ENCODE measurements at places on chromosomes 3 and 15.

GRCh38 chr15:85024509-85025336, 43.1 kb downstream of the PDE8A start:
- DNase-seq = no peak

DNA sequence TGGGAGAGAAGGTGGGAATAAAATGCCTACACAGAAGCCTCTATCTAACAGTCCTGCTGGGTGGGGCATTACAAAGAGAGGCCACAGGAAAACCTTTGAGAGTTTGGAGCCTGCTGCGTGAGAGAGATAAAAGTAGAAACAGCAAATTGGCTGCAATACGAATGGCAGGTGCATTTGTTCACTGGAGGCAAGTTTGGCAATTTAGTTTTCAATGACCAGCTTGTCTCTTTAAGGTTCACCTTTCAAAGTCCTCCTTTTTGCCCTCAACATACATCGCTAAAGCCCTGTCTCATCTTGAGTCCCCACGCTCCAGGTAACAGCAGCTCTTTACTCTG, 405.7 kb downstream of the LSAMP start:
- no peak for DNase-seq

- DNase-seq = no peak
Measured at GRCh38 chr3:178982137-178982536, 89.5 kb downstream of the ZMAT3 start.

GRCh38 chr3:11288021-11288491, 15.9 kb downstream of the ATG7 start:
- DNase-seq = no peak

DNA sequence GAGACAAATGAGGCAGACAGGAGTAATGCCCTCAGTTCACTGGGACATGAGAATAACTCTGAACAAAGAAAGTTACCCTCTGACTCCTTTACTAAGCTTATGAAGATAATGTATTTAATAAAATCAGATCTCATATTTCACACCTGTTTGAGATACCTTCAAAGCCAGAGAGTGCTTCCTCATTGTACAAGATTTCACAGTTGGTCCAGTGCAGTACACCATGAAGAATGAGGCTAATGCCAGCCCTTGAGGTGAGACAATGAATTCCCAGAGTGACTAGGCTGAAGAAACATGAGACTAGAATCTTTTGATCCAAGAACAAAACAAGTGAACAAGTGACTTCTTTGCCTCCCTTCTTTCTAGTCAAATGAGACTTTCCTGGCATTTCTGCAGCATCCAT, 1133.8 kb downstream of the TUSC7 start:
- no peak for DNase-seq

DNA sequence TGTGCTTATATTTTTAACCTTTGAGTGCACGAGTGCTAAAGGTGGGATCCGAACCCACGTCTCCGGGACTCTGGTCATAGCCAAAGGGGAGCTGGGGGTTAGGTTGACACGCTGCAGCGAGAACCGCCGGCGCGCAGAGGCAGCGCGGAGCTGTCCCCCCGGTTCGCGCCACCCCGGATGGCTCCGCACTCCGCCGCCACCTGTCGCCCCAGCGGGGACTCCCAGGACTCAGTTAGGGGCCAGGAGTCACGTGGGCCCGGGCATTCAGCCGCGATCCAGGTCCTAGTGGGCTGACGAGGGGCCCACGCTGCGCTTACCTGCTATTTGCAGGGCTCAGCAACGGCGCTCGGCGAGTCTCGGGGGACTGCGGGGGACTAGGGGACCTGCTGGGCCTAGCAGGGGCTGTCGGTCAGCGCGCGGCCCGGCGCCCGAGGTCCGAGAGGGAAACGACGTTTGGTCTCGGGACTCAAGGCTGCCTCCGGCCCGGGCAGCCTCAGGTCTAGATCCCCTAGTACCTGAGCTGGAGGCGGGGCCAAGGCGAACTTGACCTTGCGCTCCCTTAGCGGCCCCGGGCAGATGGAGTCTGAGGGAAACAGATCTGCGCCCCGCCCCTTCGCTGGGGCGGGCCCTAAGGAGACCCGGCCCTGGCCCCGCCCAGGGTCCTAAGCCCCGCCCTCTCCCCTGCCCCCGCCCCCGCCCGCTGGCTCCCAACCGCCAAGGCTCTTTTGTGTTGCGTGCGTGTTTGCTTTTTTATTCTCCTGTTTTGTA, at the start of gene NMNAT3:
TSS of gene NMNAT3 (minus strand) at position 585 of the 768 bp plus-strand sequence. CDS start 50,248 bp downstream, outside the sequence.
- DNase-seq = no peak

- DNase-seq = no peak
Measured at GRCh38 chr3:119470866-119471265, 2.1 kb downstream of the POGLUT1 start.

GRCh38 chr3:43388915-43389314, 102.6 kb downstream of the SNRK start:
- no peak for DNase-seq

DNA sequence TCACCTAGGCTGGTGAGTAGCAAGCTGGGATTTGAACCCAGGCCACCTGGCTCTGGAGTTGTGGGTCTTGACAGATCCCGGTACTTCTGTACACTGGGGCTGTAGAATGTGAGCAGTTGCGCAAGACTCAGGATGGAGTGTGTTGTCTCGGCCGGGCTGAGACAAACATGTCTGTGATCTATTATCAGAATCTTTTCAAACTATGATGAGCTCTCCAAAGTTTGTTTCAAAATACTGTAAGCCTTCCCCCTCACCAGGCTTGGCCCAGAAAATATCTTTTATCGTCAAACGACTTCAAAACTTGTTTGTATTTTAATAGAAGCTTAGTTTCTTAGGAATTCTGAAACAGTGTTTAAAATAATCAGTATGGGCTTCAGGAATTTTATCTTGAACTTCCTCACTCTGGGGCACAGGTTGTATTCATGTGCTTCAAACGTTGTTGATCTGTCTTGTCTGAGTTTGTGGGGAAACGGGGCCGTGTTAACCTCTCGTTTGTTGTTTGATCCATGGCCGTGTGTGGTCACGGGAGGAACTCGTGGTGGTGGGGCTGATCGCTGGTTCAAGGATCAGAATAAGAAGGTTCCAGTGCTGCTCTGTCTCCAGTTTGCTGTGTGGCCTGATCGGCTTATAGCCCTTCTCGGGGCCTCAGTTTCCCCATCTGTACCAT, 40.3 kb upstream of the TFRC start:
- DNase-seq = peak; percentile 48

- no peak for DNase-seq
Measured at GRCh38 chr15:45550436-45550835, 27.9 kb upstream of the SLC30A4 start.

DNA sequence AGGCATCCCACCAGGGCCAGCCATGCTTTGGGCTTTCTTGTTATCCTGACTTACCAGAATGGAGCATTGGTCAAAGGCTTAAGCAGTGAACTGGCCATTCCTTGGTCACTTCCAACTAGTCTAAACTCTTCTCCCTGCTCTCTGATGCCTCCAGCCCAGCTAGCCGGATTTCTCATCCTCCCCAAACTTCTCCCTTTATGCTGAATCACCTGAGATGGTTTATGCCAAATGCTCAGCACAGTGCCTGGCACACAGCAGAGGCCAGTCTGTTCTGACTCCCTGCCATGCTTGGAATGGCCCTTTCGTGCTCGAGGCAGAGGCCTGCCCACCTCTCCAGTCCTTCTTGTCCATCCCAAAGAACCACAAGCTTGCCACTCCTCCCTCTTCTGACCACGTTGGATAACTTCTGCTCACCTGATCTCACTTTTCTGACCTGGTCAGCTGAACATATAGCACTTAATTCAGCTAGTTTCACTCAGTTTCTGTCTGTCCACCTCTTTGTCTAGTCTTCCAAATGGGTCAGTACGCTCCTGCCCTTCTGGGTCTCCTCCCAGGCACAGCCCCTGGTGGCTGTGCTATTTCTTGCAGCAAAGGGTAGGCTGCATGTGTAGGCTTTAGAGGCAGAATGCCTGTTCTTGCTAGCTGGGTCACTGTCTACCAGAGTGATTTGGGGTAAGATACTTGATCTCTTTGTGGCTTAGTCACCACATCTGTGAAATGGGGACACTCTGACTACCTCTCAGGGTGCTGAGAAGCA, 2.2 kb upstream of the RBP1 start:
- no peak for DNase-seq

DNA sequence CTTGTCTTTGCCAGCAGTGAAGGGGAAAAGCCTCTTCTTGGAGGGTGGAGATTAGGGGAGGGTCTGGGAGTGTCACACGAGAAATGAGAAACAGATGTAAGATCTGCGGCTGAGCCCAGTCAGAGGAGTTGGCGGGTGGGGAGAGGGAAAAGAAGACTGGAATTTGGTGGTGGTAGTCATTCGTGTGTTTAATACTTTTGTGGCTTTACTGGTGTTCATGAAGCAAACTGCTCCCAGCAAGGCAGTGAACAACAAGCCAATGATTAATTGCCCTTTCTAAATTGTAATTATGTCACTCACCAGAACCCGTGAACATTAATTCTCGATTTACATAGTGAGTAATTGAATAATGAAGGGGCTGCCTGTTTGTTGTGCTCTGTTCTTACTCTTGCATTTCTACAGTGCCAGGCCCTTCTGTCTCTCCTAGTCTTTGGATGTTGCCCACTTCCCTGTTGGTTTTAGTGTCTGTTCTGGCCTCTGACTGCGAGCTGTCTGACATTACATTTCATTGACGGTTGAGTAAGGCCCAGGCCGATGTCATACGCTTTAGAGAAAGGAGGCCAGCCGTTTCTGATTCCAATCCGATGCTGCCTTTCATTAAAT, 78.0 kb downstream of the CHCHD6 start:
- DNase-seq = no peak

- no peak for DNase-seq
Measured at GRCh38 chr15:70714015-70714414, 49.3 kb downstream of the UACA start.

DNA sequence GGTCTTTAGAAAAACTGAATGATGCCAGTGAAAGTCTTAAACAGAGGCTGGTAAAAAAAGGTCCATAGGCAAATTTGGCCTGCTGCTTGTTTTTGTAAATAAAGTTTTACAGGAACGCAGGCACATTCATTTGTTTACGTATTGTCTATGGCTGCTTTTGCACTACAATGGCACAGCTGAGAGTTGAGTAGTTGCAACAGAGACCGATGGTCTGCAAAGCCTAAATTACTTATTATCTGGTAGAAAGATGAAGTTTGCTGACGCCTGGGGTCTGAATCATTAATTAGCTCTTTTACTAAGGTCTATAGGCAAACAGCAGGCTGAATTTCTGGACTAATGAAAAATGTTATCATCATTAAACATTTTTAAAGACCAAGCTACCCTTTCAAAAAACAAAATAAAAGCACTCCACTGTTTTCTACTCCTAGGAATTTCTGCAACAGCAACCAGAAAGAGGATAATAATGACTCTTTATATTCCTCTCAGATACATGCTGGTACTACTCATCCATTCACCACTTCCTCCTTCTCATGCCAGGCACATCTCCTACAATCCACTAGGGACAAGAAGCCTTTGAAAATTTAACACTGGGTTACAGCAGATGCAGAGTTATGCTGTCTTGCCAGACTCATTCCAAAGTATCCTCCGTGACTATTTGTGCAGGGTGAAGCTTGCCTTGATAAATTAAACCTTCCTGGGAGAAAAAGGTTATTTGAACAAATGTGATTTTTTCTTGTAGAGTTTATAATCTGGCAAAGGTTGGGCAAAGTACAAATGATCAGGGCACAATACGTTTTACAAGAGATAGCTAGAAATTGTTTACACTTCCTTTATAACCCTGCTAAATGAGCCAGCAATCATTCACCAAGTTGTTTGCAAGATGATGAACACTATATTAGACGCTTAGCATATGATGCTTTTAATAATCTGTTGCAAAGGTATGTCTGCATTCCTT, 6.0 kb downstream of the GATM start:
- DNase-seq = no peak

DNA sequence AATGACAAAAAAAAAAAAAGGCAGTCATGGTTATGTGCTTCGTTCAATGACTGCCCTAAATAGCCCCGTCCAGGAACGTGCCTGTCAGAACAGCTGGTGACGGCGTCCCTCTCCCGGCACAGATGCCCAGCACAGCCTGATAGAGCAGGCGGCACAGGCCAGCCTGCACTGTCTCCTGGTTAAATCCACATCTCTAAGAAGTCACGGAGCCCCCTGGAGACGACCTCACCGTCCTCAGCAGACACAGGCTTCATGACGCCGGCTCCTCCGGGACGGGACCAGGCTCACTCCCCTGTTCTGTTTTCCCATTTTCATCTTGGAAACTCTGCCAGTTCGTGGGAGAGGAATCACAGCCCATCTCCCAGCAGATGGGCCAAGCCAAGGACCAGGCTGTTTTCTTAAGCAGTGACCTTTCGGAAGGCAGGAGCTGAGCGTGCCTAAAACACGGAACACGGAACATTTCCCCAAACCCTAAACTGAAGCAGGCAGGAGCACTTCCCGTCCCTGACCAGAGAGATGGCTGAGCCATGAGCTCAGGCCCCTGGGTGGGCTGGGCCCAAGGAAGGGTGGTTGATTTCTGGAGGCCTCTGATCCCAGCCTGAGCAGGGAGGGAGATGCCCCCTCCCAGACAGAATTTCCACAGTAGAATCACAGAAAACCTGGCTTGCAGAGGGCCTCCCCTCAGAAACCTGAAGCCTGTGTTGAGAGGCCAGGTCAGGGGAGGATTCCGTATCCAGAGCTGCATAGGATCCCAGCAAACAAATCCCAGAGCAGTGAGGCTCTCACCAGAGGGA, 35.9 kb downstream of the ADCY5 start:
- no peak for DNase-seq

DNA sequence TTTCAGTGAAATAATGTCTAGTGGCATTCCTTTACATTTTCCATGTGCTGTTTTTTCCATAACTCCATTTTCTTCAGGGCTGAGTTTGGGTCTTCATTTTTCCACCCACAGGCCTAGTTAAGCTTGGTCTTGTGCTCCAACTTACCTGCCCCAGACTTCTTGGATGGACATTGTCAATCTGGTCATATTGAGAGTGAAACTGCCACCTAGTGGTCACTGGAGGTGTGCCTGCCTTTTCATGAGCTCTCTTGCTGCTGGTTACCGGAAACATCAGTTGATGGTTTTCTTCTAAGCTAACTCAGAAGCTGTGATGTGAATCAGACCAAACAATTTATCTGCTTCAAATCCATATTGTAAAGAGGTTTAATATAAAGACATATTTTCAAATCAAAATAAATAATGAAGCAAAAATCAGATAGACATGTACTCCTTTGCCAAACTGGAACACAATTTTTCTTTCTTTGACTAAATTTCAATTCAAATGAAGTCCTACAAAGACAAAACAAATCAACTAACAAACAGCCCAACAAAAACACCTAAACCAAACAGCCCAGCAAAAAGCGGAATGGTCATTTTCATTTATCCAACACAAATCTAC, 135.1 kb upstream of the RASGRP1 start:
- peak; percentile 87 for DNase-seq

- DNase-seq = no peak
Measured at GRCh38 chr3:172241405-172241804, 202.0 kb downstream of the FNDC3B start.

Measured in Jurkat, Clone E6-1 (cell line).